ENCODE measurements at places on chromosomes 16 and 17.

GRCh38 chr17:70446446-70446845, 277.1 kb downstream of the KCNJ2 start:
- DNase-seq = no peak

DNA sequence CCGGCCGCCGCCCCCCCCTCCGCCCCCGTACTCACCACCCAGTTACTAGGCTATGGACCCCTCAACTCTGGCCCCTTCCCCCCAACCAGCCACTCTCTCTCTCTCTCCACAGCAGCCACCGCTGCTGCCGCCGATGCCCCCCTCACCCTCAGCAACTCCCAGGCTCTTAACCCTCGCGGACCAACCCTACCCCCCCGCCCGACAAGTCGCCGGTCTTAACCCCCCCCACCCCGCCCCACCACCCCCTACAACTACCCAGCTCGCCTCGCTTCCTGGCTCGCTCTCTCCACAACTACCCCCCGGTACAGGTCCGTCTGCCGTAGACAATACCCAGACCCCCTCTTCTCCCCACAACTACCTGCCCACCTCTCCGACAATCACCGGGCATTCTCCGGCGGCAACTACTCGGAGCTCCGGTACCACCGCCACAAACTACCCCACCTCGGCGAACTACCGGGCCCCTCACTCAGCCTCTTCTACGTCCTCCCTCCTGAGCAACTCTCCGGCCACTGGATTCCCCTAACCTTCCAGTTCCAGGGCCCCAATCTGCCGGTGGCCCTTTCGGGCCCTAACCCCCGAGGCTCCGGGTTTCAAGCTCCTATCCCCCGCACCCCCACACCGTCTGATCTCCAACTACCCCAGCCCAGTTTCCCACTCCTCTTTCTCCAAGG, 702 bp downstream of the PHF23 start:
- no peak for DNase-seq

DNA sequence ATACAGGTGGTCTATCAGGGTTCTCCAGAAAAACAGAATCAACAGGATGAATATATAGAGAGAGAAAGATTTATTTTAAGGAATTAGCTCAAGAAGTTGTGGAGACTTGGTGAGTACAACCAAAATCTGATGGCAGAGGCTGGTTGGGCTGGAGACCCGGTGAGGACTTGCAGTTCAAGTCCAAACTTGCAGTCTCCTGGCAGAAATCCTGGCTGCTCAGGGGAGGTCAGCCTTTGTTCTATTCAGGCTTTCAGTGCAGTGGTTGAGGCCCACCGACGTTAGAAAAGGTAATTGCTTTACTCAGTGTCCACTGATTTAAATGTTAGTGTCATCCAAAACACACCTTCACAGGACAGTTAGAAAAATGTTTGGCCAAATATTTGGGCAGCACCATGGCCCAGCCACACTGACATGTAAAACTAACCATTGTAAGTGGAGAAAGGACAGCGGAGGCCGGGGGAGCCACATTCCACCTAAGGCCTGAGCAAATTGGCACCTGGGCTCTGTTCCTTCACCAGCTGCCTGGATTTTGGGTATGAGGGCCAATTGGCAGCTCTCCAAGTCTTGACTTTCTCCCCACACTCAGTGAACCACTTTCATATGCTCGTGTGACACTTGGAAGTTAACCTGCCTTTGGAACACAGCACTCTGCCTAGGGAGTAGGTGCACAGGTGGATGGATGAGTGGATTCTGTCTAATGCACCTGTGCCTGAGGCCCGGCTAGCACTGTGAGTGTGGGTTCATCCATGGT, 54.7 kb downstream of the CACNG5 start:
- DNase-seq = no peak

- DNase-seq = no peak
Measured at GRCh38 chr17:40447148-40447644, 3.9 kb downstream of the IGFBP4 start.

- no peak for DNase-seq
Measured at GRCh38 chr17:32266389-32267301, 1.0 kb downstream of the RHBDL3 start.

- DNase-seq = no peak
Measured at GRCh38 chr16:57141822-57142631, 43.8 kb downstream of the PSME3IP1 start.

- DNase-seq = no peak
Measured at GRCh38 chr17:34991606-34992005, 11.3 kb downstream of the LIG3 start.

DNA sequence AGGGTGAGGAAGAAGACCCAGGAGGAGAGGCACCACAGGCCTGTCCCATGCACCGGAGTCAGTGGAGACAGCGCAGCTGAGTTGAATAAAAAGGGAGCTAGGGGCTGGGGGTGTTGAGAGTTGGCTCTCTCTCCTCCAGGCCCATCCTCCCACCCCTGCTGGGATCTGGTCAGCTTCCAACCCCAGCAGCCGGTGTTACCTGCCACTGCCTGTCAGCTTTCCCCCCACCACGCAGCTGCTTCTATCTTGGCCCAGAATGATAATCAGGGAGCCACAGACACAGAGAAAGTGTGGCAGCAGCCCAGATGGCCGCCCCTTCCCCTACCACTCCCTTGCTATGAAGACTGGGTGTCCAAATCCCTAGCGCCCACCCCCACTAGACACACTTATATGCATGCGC, 120.6 kb upstream of the RPL38 start:
- no peak for DNase-seq

- DNase-seq = no peak
Measured at GRCh38 chr16:9118170-9118569, 26.7 kb downstream of the HAPSTR1 start.

GRCh38 chr17:77869665-77870132, 88.8 kb upstream of the TNRC6C start:
- DNase-seq = no peak

DNA sequence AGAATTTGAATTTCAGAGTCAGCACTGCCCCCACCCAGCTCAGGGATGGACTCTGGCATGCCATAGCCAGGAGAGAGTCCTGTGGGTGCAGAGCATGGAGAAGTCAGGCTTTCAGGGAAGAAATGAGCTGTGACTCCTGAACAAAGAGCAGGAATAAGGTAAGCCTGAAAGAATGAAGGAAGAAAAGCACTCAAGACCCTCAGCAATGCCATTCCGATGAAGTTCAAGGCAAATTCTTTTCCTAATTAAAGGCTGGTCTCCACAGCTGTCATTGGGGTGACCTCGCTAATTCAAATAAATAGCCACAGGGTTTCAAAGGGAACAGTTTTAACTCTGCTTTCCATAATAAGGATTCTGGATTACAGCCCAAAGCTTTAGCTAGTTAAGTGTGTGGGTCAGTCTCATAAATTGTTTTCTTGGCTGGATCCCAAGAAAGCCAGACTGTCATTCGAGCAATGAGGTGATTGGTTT, 31.7 kb downstream of the TOM1L2 start:
- no peak for DNase-seq

GRCh38 chr17:55743103-55743679, 7.7 kb upstream of the PCTP start:
- DNase-seq = no peak

DNA sequence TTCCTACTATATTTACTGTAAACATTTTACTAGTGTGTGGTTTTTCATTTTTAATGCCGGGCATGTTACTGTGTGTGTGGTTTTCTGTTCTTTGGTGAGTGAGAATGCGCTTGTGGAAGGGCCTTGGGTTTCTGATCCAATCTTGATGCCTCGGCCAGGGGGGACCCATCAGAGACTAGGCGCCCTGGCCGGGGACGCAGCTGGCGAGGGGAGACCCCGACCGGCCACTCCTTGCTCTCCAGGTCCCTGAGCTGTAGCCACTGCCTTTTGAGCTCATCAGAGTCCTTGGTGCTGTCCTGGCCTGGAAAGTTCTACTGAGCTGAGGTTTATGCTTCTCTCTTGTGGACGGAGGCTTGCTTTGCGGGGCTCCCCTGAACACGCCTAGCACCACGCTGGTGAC, 37.5 kb downstream of the KIAA0513 start:
- no peak for DNase-seq

DNA sequence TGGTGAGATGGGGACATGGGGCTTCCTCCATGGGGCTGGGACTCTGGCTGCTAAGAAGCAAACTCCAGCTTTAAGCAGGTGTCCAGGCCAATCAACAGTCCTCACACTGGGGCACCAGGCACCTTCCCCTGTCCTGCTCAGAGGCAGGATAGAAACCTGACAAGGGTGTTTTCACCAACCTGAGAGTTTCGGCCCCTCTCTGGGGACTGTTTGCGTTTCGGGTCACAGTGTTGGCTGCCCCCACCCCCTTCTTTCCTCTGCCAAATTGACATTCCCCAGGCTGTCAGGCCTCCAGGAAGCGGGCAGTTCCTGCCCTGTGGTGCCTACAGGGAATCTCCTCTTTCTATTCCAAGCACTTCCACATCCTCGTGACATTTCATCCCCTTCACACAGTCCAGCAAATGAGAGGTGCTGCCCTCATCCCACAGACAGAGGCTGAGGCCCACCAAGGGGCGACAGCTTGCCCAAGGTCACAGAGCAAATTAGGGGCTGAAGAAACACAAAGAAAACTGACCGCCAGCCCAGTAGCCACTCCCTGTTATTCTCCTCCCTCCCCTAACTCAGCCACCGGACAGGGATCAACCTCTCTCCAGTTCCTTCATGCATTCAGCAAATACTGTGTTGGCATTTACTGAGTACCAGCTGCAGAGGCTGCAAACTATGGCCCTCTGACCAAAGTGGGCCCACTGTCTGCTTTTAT, 38.0 kb downstream of the MMP15 start:
- no peak for DNase-seq

- DNase-seq = no peak
Measured at GRCh38 chr16:30380072-30380802, 2.1 kb downstream of the SEPTIN1 start.

DNA sequence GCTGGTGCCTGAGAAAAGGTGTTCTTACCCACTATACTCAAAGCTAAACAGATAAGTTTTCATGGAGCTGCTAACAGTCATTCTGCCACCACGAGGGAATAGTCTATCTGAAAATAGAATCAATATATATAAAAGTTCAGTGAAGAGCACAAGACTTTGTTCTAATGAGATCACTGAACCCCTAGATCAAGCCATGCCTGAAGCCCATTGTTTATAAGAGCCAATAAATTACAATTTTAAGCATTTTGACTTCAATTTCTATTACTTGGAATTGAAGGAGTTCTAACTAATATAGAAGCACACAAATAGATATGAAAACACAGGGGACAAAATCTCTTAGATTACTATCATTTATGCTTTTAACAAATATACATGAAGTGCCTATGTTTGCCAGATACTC, 24.4 kb upstream of the ERCC4 start:
- no peak for DNase-seq

GRCh38 chr17:57235124-57235523, 21.2 kb upstream of the MSI2 start:
- no peak for DNase-seq

DNA sequence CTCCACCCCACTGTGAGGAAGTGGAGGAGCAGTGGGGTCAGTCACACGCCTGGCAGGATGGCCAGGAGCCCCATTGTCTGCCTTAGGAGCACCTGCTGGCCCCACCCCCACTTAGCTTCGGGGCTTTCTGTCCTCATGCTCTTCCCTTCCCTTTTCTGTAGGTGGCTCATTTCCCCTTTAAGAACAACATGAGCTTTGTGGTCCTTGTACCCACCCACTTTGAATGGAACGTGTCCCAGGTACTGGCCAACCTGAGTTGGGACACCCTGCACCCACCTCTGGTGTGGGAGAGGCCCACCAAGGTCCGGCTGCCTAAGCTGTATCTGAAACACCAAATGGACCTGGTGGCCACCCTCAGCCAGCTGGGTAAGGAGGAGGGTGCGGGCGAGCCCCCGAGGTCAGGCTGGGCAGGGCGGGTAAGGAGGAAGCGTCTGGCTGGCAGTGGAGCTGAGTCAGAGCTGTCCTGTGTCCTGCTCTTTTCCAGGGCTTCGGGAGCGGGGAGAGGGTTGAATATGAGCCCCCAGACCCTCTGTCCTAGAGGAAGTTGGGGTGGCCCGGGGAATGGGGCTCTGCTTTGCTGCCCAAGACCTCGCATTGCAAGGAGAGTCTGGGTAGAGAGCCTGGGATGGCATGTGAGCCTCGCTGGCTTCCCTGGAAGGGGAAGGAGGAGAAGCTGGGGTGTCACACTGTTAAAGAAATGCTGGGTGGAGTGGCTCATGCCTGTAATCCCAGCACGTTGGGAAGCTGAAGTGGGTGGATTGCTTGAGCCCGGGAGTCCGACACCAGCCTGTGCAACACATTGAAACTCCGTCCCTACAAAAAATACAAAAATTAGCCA, 9.2 kb upstream of the SERPINF1 start:
- DNase-seq = no peak

DNA sequence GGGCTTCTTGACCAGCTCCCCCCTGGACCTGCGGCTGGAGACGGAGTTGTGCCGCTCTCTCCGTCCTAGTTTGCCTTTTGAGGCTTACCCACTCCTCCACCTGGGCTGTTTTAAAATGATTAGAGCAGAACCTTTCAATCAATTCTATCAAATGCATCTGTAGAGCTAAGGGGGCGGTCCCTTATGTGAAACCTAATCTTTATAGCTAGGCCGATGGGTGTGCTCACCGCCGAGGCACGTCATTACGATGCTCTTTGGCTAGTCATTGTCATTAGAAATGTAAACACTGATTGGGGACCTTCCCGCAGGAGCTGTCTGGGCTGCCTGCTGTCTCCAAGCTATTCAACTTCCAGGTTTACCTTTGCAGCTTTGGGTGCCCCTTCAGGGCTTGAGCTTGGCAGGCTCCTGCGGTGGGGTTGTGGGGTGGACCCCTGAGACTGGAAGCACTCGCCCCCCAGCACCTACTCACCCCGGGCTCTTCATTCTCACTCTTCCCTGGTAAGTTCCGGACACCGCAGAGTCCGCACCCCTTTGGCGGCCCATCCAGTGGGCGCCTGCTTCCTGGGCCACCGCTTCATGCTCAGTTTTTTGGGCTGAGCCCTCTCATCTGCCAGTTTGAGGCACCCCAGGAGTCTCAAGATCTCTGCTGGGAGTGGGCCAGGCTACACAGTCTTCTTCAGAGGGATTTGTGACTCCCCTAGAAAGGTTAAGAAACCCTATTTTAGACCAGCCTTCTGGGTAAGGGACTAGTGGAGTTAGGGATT, 20.9 kb upstream of the IL17C start:
- DNase-seq = no peak

GRCh38 chr17:72710834-72711233, 381.7 kb downstream of the SLC39A11 start:
- no peak for DNase-seq

DNA sequence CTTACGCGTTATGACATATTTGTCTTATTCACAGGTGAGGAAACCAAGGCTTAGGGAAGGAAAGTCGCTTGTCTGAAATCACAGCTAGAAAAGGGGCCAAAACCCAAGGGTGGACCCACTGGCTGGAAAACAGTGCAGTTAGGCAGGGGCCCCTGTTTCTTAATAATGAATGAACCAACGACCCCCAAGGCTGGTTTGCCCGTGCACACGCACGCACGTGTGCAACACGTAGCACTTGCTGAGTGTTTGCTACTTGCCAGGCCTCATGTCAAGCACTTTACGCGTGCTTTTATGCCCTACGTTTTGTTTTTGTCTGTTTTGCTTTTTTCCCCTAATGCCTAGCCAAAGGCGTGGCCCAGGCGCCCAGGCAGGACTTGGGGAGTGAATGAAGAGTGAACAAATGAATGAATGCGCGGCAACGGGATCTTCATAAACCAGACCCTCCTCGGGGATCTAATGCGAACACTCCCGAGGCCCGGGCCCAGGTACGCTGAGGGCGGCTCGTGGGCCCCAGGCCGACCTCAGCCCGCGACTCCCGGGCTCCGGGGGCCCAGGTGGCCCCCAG, 571 bp upstream of the USP10 start:
- DNase-seq = no peak

- DNase-seq = peak; percentile 36
Measured at GRCh38 chr17:30378241-30378824, 394 bp upstream of the CPD start.
